ENCODE measurements at places on chromosomes 6 and 20. TPM values are rescaled to one million over a fixed set of nuclear protein-coding genes. Genes with fewer than 3 reads are reported as not detected.

GRCh38 chr6:128188678-128189077 is 287.8 kb upstream of the THEMIS start:
- no peak for DNase-seq

GRCh38 chr6:1175877-1176276 is 136.0 kb upstream of the FOXQ1 start:
- no peak for DNase-seq

- DNase-seq: no peak
Measured at GRCh38 chr6:20198775-20199174, 13.5 kb downstream of the MBOAT1 start.

Gene PGM3
- 29.2 TPM for total RNA-seq

- DNase-seq: no peak
Measured at GRCh38 chr20:2816583-2817340, 598 bp downstream of the TMEM239 start.

GRCh38 chr6:104705095-104705707 is 154.5 kb downstream of the HACE1 start:
- DNase-seq: peak; percentile 43

DNA sequence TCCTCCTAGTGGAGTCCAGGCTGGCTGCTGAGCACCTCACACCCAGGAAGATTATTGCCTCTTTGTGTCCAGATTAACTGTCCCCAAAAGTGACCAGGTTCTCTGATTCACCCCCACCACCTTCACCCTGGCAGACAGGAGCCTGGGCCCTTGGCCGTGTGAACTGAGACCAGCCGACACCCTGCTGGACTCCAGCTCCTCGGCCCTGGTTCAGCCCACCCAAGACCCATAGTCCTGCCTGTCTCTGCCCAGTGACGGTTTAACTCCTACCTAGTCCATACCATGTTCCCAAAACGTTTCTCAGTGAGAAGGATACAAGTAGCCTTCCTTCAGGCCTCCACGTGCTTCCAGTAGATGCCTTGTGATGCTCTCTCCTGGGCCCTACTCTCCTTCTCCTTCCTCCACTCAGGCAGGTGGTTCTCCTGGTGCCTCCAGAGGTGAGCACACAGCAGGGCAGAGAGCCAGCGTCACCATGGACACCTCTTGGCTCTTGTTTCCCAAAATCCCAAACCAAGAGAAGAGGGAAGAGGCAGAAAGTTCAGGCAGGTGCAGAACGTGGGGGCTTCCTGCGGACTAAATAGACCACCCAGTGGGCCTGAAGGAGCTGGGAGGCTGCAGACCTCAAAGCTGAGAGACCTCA is 134.4 kb upstream of the CST7 start:
- DNase-seq: no peak

GRCh38 chr20:62387933-62388635 is 1.2 kb downstream of the RPS21 start:
- DNase-seq: no peak

DNA sequence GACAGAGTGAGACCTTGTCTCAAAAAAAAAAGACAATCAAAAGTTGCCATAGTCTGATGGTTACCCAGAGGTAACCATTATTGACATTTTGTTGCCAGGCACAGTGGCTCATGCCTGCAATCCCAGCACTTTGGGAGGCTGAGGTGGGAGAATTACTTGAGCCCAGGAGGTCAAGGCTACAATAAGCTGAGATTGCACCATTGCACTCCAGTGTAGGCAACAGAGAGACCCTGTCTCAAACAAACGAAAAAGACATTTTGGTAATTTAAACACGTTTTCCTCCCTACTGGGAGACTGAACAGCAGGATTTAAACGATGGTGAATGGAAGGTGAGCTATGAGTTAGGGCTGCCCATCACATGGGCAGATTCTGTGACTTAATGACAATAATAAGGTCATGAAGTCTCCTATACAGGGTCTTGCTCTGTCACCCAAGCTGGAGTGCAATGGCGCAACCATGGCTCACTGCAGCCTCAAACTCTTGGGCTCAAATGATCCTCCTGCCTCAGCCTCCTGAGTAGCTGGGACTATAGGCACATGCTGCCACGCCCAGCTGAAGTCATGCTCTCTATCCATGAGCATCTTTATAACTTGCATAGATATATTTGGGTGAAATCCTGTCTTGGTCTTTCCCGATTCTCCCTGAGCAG is 4.2 kb upstream of the ASXL1 start:
- no peak for DNase-seq

Gene OR2H2
- total RNA-seq: not detected

Gene PRDM13
- total RNA-seq: not detected

Gene OPN5
- not detected for total RNA-seq

GRCh38 chr20:17316316-17317038 is 89.6 kb downstream of the PCSK2 start:
- DNase-seq: no peak

DNA sequence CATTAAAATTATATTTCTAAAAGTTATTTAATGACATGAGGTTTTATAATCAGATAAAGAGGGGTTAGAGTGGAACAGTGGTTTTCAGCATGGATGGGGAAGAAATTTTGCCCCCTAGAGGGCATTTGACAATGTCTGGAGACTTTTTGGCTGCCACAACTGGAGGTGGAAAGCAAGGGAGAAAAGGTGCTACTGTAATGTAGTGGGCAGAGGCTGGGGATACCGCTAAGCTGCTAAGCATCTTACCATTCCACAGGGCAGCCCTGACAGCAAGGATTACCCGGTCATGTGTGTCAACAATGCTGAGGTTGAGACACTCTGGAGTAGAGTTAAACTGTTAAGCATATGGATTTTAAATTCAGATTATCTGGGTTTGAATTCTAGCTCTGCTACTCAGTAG is 52.9 kb upstream of the FABP7 start:
- no peak for DNase-seq

DNA sequence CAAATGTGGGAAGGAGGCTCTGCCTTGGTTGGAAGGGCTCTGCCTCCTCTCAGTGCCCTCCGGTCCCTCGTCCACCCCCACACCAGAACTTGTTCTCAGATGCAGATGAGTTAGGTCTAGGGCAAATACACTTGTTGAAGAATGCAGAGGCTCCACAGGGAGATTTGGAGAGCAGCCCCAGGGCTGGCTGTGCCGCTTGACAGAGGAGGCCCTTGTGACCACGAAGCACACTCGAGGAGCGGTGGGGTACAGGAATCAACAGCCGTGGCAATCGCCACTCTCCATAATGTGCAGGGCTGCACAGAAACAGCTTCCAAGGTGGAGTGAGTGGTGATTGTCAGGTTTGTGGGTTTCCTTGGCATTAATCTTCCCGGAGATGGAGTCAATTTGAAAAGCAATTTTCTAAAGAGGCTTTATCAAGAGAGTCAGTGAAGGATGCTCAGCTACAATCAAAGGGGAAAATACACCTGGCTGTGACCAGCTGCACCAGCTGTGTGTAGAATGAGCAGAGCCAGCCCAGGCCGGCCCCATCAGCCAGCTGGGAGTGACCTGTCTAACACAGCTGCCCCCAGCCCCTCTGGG is 59.5 kb downstream of the BFSP1 start:
- DNase-seq: no peak

Gene TPX2
- total RNA-seq: 83.0 TPM

DNA sequence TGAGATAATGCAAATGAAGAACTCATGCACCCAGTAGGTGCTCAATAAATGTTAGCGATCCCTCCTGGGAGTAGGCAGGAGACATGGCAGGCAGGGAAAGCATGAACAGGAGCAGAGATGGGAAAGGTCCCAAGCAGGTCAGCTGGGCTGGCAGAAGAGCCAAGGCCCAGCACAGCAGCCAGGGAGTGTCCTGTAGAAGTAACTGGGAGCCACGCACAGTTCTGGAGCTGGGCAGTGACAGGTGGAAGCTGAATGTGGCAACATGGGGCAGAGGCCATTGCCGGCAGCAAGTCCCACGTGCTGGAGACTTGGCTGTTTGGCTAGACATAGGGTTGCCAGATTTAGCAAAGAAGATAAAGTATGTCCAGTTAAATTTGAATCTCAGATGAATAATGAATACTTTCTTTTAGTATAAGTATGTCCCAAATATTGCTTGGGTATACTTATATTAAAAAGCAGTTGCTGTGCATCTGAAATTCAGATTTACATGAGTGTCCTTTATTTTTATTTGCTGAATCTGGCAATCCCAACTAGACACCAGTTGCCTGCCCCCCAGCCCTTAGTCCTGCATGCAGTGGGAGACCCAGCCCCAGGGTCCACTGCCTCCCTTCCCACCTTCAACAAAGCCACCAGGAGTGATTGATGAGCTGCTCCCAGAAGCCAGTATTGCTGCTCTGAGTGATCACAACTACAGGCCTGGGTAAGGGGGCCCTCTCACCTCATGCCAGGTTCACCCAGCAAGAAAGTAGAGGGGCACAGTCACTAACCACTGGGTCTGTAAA is 3.7 kb upstream of the LPIN3 start:
- DNase-seq: no peak

GRCh38 chr6:16437984-16438383 is 199.6 kb downstream of the GMPR start:
- DNase-seq: no peak

Gene ADTRP
- total RNA-seq: 0.67 TPM

Gene BCKDHB
- total RNA-seq: 18.5 TPM

Gene OTOR
- total RNA-seq: not detected

- DNase-seq: no peak
Measured at GRCh38 chr6:140202964-140203515, 828.6 kb upstream of the CITED2 start.

- no peak for DNase-seq
Measured at GRCh38 chr20:17836303-17836861, 132.2 kb downstream of the SNX5 start.

- no peak for DNase-seq
Measured at GRCh38 chr20:17808357-17808756, 108.6 kb downstream of the BANF2 start.

Gene CYP39A1
- total RNA-seq: not detected

GRCh38 chr6:87903323-87903722 is 144.3 kb upstream of the SPACA1 start:
- DNase-seq: no peak

Gene PKHD1
- total RNA-seq: not detected

- DNase-seq: no peak
Measured at GRCh38 chr20:55086421-55086820, 611.0 kb downstream of the DOK5 start.

- no peak for DNase-seq
Measured at GRCh38 chr6:36907781-36908180, 22.0 kb downstream of the C6orf89 start.

- DNase-seq: no peak
Measured at GRCh38 chr20:35902545-35902941, 51.8 kb downstream of the SCAND1 start.

Gene OR2B2
- not detected for total RNA-seq

DNA sequence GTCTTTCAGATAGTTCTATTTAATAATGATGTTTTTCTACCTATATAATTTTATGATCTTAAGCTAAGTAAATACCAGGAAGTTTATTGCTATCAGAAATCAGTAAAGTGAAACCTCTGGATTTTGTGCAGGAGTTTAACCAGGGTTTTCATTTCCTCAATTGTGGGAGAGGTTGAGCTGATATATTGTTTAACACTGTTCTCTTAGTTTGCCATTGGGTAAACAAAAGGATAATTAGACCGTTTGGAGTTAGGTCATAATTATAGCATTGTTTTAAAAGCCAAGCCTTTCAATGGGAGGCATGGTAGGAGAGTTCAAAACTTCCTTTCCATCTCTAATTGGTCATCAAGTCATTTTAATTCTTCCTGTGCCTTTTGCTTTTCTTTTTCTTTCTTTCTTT is 58.7 kb downstream of the STXBP5 start:
- no peak for DNase-seq

DNA sequence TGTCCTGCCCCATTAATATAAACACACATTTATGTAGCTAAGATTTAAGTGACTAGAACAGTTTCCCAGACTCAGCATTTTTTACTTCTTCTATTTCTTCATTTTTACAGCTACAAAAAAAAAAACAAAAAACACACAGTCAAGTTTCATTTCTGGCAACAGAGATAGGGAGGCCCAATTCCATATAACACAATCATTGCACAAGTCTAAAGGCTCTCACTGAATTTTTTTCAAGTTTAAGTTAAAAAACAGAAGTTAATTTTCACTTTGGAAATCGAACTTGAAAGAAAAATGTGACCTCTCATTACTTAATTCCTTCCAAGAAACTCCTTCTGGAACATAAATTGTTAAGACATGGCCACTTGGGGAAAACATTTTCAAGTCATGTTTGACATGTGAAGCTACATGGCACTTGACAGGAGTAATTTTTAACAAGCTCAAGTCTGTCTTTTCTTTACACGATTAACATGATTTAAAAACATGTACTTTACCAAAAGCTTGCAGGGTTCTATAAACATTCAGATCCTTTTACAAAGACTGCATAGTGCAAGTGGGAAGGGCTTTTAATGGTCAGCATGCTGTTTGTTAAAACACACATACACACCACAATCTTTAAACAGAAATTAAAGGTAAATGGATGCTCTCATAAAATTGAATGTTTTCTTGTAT is 100.1 kb upstream of the CCDC28A start:
- DNase-seq: no peak

DNA sequence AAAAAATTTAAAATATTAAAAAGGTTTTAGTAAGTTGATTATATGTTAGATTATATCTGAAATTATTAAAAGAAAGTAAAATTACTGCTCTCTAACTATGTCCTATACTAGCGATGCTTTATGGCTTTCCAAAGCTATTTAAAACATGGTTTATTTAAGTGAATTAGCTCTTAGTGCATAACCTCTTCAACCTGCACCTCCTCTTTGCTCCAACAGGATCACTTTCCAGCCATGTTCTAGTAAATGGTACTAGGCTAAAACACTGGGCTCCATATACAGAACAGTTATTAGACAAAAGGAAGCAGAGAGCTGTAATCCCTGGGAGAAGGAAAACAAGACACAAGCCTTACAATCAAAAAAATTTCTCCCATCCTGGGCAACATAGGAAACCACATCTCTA is 314.9 kb upstream of the ECI2 start:
- DNase-seq: no peak

GRCh38 chr6:82781620-82782204 is 283.9 kb downstream of the UBE3D start:
- no peak for DNase-seq

Gene MACROD2
- total RNA-seq: not detected

GRCh38 chr6:161130541-161130940 is 139.0 kb downstream of the MAP3K4 start:
- DNase-seq: no peak

Gene RNF182
- total RNA-seq: not detected

- DNase-seq: no peak
Measured at GRCh38 chr6:158041788-158042187, 60.1 kb downstream of the SYNJ2 start.

- DNase-seq: no peak
Measured at GRCh38 chr6:9657994-9658393, 756.9 kb downstream of the TFAP2A start.

- no peak for DNase-seq
Measured at GRCh38 chr20:8194721-8195120, 62.7 kb downstream of the PLCB1 start.

- no peak for DNase-seq
Measured at GRCh38 chr20:59063358-59064213, 21.0 kb upstream of the PRELID3B start.

- DNase-seq: no peak
Measured at GRCh38 chr20:13294522-13294921, 73.4 kb downstream of the ISM1 start.

Measured in activated T-helper 2 cell treated with anti-CD3 and anti-CD28 coated beads, Interferon-gamma antibody, Interleukin-2, Interleukin-4, amounts not matched to agents 10 μg/mL and 5 μg/mL and 100 μg/mL, durations not matched to agents 14 hours and 24 hours and 36 hours (primary cell).